Occipital lobe (tissue), 3 donors: ENCODE measurements at places on chromosomes 2 and 18.

GRCh38 chr18:34219651-34220050 is 5.1 kb downstream of the NOL4 start:
- DNase-seq, result peak; percentile 30

DNA sequence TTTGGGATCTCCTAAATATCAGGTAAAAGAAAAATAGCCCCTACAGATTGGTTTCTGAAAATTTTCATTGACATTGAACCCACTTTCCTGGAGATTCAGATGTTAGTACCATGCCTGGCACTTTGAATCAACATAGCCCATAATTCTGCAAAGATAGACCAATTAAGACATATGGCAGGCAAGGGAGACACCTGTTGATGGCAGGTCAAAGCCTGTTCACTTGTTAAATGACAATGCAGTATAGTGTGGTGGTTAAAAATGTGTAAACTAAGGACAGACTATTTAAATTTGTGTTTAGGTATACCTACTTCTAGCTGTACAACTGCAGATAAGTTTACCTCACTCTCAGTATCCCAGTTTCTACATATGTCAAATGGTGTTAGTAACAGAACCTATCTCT is 178.1 kb upstream of the MMADHC start:
- DNase-seq, result no peak

- DNase-seq, result no peak
Measured at GRCh38 chr2:9720352-9721093, 89.7 kb upstream of the YWHAQ start.

DNA sequence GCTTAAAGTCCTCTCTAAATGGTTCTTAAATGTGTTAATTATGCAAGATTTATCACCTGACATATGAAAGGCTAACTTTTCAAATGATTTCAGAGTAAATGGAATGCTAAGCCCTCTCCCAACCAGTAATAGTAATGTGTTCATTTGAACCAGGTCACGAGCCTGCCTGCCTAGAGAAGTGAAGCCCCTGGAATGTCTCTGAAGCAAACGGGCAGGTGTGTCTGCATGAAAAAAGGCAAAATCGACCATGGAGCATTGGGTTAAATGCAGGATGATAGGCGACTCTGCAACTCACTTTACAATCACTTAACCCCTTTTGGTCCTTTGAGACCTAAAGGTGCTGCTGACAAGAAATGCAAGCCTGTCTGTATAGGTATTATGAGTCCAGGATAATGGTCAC is 798.4 kb upstream of the ACVR2A start:
- no peak for DNase-seq

- DNase-seq, result no peak
Measured at GRCh38 chr2:23545396-23545795, 160.4 kb downstream of the KLHL29 start.

- DNase-seq, result no peak
Measured at GRCh38 chr2:40516604-40517003, 64.7 kb upstream of the SLC8A1 start.

DNA sequence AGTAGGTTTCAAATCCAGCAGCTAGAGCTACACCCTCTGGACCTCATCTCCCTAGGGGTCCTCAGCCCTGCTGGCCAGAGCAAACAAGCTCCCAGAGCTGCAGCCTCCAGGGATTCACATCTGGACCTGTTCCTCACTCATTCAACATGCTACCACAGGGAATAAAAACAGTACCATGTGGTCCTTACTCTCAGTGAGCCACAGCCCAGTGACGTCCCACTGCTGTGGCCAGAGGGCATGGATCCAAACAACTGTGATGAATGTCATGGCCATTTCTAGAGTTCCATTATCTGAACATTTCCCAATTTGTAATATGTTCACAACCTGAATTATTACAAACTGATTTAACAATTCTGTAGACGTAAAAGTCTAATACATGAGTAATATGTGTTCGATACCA is 177.9 kb downstream of the TRABD2A start:
- no peak for DNase-seq

DNA sequence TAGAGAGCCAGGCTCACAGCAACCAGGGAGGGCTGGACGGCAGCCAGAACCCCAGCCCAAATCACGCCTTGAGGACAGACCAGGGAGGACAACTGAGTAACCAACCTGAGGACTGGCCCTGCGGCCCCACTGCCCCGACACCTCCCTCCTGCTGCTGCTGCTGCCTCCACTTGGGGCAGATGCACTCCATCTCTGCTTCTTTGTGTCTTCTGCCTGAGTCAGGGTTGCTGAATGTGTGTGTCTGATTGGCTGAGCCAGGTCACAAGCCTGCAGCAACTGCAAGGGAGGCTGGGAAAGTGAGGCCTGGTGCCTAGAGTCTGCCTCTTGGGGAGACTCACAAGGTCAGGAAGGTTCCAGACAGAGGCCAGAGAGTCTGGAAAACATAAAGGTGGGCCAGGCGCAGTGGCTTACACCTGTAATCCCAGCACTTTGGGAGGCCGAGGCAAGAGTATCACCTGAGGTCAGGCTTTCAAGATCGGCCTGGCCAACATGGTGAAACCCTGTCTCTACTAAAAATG is 83.4 kb downstream of the ZFP36L2 start:
- no peak for DNase-seq

DNA sequence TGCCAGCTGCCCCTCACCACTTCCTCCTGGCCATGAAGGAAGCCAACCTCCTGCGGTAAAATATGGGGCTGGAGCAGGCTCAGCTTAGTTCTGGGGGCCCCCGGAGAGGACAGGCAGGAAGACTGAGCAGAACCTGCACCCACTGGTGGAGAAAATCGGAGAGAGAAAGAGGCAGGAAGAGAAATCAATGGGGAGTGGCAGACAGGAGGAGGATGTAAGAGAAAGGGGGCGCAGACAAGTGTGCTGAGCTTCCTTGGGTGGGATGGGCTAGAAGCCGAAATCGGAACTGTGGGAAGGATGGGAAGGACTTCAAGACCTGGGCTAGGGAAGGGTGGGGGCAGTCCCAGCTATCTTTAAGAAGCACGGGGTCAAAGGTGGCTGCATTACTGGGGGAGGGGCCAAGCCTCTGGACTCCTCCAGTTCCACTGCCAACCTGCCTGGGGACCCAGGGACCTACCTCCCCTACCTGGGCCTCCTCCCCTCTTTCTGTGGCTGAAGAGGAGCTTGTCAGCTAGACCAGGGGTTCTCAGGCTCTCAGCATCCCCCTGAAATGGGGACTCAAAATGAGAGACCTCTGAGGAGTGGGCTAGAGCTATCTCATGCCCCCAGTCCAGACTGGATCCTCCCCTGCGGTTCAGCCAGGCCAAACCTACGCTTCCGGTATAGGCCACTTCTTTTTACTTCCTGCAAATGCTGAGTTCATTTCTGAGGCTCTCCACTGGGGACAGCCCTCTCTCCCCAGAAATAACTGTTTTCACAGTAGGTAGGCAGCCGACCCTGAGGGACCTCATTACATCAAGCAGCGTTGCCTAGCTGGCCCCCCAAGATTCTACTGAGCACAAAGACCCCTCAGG is 33.6 kb upstream of the B3GNT7 start:
- DNase-seq, result no peak

GRCh38 chr18:6591491-6591890 is 138.0 kb upstream of the ARHGAP28 start:
- no peak for DNase-seq

- peak; percentile 18 for DNase-seq
Measured at GRCh38 chr18:54742659-54743604, 85.3 kb upstream of the RAB27B start.

DNA sequence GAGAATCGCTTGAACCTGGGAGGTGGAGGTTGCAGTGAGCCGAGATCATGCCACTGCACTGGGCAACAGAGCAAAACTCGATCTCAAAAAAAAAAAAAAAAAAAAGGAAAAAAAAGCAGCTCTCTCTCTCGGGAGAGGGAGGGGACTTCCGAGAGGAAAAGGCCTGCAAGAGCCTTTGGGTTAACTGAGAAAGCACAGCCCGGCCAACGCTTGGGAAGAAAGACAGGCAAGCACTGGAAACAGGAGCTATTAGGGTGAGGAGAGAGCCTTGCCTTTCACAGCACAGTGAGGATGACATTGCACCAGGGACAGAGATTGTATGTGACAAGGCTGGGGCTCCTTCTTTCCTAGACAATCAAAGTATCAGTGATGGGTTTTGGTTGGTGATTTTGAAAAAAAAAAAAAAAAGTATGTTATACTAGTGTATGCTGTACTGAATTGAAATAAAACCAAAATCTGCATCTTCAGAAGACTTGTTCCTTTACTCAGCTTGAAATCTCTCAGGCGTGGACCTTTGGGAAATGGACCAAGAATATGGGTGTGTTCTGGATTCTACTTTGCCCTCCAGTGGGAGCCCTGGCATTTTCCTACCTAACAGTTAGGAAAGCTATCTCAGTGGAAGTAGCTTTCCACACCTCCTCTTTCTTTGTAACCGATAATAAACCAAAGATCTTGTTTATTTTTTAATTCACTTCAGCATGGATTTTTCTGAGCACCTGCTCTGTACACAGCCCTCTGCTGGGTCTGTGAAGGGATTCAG is 16.7 kb downstream of the SRSF7 start:
- no peak for DNase-seq

DNA sequence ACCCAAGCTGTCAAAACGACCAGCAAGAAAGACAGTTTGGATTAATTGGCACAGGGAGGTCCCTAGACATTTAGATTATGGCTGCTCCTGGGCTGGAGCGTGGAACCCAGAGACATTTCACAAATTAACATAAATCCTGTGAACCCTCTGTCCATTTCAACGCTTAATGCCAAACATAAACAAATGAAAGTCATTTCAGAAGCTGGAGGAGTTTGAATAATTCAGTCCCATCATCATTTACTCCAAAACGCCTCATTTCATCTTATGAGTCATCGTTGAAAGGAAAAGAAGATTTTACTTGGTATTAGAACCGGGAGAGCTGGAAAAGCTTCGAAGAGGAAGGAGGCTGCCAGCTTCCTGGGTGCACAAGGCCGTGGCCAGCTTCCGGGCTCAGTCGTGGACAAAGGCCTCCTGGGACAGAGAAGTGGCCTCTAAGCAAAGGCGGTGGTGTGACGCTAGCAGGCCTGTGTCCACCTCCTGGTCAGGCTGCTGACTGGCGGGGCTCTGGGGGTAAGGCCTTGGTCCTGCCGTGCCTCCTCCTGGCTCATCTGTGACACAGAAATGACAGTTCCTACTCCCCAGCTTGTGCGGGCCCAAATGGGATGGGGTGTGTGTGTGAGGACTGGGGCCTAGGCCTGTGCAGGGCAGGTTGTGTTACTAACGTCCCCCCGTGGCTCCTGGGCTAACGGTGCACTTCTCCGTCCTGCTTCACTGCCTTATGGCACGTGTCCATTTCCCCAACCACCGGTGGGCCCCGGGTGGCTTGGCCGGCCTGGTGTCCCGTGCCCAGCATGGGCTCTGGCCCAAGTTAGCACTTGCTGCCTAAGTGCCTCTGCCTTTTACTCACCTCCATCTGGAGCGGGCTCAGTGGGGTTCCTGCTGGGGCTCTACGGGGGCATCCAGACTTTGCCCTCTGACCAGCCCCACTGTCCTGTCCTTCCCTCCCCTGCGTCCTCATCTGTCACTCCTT is 71.6 kb downstream of the RRM2 start:
- DNase-seq, result no peak

- no peak for DNase-seq
Measured at GRCh38 chr2:240349133-240350005, 86.1 kb upstream of the GPC1 start.

DNA sequence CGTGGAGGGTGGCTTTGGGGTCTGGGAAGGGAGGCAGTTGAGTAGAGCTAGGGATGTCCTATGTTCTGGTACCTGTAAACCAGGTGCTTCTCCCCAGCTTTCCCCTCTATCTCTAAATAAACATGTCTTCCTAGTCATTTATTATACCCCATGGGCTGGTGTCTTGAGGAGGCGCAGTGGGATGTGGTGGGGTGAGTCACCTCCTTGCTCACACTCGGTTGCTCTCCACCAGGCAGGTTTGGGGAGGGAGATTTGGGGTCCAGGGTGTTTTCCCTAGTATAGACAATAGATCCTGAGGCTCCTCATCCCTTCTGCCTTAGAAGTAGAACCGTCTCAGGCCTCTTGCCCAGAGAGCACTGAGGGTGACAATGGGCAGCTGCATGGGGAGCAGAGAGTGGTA is 5.1 kb downstream of the PSD4 start:
- DNase-seq, result no peak

GRCh38 chr2:140621583-140622362 is 1509.0 kb downstream of the LRP1B start:
- no peak for DNase-seq

GRCh38 chr2:150043172-150043500 is 444.3 kb downstream of the RND3 start:
- DNase-seq, result no peak
